Hematopoietic multipotent progenitor cell treated with erythropoietin and hydrocortisone succinate and interleukin-3 and kit ligand, for 15 days (in vitro differentiated cells): ENCODE measurements at places on chromosomes 7 and 10.

DNA sequence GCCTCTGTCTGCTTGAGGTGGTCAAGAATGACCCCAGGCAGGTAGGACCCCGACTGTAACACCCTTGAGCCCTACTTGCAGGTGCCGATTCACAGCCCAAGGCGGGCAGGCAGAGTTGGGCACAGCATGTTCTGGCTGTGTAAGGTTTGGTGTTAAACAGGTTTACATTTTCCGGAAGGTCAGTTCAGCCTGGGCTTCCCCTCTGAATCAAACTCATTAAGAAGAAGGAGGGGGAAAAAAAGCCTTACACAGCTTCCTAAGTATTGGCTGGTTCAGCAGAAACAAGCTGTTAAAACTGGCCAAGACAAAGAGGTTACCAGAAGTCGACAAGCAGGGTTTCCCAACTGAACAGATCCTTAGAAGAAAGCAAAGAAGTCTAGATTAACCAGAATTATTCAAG lies 132.7 kb downstream of the PRPF18 start:
- no peak for DNase-seq

GRCh38 chr10:76248649-76249200 lies 817.3 kb downstream of the LRMDA start:
- no peak for DNase-seq

DNA sequence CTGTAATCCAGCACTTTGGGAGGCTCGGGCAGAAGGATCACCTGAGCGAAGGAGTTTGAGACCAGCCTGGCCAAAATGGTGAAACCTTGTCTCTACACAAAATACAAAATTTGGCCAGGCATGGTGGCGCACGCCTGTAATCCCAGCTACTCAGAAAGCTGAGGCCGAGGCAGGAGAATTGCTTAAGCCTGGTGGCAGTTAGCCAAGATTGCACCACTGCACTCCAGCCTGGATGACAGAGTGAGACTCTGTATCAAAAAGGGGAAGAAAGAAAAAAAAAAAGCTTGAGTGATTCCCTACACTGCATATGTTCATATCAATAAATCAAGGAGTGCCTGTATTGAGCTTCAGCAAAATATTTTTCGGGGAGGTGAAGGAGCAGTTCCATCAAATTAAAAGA lies 45.8 kb upstream of the SRRM3 start:
- DNase-seq: no peak

DNA sequence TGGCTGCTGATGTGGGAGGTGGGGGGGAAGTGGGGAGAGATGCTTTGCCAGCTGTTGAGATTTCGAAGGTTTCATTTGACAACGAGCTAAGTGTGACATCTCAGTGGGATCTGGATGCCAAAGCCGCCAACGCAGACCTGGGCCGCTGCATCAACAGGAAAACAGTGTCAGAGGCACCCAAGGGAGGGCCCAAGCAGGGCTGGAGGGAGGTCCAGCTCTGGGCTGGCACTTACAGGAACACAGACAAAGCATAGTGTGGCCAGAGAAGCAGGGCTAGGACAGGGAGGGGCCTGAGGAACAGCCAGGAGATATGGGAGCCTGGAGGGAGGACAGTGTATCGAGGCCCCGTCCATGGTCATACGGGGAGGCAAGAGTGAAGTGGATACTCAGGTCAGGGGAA lies 73.1 kb downstream of the GTF2IRD1 start:
- DNase-seq: no peak

DNA sequence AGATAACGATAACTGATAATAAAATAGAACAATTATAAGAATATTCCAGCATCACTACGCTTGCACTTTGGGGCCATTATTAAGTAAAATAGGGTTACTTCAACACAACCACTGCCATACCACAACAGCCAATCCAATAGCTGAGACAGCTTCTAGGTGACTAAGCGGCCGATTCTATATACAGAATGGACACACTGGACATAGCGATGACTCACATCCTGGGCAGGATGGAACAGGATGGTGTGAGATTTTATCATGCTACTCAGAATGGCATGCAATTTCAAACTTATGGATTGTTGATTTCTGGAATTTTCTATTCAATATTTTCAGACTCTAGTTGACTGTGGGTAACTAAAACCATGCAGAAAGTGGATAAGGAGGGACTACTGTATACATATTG lies 920.9 kb downstream of the LRMDA start:
- DNase-seq: no peak
